ENCODE measurements at places on chromosomes 3 and 15.

GRCh38 chr15:73683777-73684580, at the start of gene CD276:
Gene CD276, plus strand, starts transcription at chr15:73684383. Its CDS starts 15,257 bp downstream, at chr15:73699640.
- no peak for DNase-seq

DNA sequence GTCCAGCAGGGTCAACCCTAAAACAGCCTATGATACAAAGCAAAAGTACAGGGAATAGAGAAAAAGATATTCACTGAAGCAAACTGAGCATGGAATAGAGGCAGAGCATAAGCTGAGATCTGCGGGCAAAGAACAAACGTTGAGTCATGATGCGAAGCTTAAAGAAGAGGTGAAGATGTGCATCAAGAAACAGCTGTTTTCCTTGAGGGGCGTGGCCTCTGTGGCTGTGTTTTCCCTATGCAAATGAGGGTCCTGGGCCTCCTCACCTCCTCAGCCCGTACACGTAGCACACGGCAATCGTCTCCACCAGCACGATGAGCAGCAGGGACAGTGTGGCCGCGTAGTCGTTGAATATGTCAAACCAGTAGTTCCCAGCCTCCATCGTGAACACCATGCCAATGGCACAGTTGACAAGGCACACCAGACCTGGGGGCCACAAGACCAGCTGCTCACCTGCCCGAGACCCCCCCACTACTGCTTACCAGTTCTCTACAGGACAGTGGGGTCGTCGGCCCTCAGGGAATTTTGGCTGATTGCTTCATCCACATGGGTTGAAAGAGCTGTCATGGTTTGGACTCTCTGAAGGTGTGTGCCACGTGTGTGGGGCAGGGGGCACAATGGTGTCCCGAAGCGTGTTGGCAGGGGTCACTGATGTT, 33.6 kb downstream of the SLC6A20 start:
- no peak for DNase-seq

DNA sequence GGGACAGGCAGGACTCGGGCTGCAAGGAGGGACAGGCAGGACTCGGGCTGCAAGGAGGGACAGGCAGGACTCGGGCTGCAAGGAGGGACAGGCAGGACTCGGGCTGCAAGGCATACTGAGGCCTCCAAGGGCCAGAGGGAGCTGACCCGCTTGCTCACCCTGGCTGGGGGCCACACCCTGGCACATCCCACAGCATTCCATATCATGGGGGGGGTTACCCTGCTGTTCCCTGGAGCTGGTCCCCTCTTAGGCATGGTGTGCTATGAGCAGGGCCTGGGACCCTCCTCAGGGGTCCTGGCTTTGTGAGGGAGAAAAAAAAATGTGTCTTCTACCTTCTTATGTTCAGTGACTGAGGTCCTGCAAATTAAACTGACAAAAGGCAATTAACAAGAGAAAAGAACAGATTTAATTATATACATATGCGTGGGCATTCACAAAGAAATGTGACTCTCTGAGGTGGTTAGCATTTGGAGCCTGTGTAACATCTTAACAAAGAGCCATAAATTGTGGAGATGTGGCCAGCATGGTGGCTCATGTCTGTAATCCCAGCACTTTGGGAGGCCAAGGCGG, 97.6 kb upstream of the ALDH1A3 start:
- DNase-seq, result no peak

- DNase-seq, result no peak
Measured at GRCh38 chr15:70081612-70082011, 16.1 kb downstream of the TLE3 start.

- no peak for DNase-seq
Measured at GRCh38 chr3:145182196-145182911, 978.6 kb downstream of the PLOD2 start.

- DNase-seq, result no peak
Measured at GRCh38 chr15:25775317-25775912, 87.7 kb downstream of the ATP10A start.

DNA sequence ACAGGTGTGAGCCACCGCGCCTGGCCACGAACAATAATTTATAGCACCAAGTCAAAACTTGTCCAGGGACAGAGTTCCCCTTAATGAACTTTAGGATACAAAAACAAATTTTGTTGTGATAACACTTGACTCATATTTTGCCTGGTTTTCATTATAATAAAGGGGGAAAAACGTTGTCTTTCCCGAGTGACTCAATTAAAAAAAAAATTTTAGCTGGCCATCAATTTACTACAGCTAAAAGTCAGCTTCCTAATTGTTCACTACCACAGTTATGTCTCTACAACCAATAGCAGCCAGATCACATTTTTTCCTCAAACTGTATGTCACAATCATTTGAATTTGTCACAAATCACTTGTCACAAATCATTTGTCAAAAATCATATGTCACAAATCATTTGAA, 116.0 kb downstream of the P3H2 start:
- DNase-seq, result no peak

- no peak for DNase-seq
Measured at GRCh38 chr3:134239538-134239937, 11.1 kb downstream of the RYK start.

DNA sequence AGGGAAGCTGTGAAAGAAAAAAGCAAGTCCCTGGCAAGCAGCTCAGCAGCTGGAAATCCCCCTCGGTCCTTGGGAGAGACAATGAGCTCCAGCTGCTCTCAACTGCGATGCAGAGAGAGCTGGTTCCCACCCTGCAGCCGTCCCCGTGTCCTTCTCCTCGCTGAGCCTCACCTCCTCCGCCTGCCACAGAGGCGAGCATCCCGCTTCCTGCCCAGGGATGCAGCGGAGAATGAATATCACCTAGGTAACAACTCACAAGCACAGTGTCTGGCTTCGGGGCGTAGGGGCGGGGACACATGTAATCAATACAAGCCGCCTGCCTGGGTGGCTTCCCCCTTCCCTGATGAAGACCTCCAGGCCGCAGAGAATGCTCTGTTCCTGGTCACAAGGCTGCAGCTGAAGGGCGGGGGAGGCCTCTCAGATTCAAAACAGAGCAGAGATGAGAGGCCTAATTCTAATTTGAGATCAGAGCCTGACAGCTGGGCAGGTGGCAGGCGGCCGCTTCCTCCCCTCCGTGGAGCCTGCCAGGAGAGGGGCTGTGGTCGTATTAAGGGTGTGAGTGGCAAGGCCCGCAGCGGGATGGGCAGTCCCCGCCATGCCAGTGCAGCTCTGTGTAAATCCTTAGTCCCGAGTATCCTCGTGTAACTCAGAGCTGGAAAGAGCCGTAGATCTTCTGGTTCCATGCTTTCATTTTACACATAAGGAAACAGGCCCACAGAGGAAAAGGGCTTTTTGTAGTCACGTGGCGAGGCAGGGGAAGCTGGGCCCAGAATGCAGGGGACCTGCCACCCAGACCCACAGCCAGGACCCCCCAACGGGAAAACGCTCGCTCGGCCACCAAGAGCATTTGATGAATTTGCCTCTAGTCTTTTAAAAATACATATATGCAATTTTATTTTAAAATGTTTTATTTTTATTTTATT, 24.3 kb downstream of the ZDHHC19 start:
- no peak for DNase-seq

DNA sequence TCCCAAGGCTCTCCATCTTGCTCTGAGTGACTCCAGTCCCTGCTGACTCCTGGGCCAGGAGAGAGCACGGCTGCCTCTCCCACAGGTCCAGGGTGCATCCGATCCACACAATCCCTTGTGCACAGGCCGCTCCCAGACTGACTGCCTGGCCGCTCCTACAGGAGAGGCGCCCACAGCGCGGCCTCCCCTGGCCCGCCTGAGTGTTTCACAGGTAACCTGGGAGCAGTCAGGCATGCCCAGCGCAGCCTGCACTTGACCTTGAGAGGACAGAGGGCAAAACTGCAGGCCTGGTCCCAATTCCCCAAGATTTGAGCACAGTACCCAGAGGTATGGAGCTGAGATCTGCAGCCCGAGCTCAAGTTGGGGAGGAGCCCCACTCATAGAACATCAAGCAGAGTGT, 490.2 kb downstream of the CNTN6 start:
- DNase-seq, result no peak

- no peak for DNase-seq
Measured at GRCh38 chr3:157065201-157065600, 94.7 kb downstream of the CCNL1 start.

DNA sequence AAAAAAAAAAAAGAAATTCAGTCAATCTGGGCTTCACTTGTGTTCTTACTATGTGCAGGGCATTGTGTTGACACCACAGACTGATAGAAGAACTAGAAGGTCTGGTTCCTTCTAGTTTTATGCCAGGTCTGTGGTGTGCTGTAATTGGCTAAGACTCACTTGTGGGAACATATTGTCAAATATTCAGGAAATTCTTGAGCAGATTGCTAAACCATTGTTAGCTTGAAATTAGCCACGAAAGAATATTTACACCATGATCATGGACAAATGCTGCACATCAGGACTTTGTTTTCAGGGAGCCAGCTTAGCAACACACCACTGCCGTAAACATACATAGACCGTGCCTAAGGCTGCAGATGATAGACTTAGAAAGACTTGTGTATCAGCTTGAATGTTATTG, 74.6 kb downstream of the GTPBP8 start:
- DNase-seq, result no peak

GRCh38 chr3:36540888-36541518, 160.7 kb downstream of the STAC start:
- DNase-seq, result peak; percentile 64

- DNase-seq, result no peak
Measured at GRCh38 chr15:53110999-53111398, 320.9 kb upstream of the ONECUT1 start.

GRCh38 chr3:6079561-6080179, 781.2 kb upstream of the GRM7 start:
- no peak for DNase-seq

DNA sequence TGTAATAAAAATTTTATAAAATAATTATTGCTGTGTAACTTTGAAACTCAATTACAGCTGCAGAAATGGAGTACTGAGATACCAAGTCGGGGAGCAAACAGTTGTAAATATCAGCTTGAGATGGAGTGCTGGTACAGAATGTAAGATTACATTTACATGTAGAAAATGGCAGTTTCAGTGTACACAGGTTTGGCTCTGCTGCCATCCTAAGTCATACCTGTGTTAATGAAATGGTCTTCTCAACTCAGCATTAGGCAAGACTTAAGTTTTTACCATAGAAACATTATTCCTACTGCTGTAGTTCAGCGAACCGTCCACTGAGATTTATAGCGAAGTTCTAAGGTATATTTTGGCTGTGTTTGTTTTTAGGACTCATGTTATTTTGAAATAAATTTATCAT, 110.1 kb upstream of the TBL1XR1 start:
- DNase-seq, result no peak

DNA sequence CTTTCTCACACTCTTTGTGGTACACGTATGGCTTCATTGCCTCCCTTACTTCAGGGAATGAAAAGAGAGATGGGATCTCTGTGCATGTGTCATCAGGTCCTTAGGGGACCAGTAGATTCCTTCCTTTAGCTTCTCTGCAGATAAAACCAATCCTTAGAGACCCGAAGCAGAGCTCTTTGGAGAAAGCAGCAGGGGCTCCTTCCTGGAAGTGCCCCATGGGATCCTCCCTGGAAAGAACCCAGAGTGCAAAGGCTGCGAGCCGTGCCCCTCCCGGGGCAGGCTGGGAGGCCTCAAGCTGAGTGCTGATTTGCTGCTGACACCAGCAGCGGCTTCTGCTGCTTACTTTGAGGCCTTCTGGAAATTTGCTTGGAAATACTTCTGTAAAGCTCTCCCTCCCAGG, 328.6 kb upstream of the RGMA start:
- no peak for DNase-seq

DNA sequence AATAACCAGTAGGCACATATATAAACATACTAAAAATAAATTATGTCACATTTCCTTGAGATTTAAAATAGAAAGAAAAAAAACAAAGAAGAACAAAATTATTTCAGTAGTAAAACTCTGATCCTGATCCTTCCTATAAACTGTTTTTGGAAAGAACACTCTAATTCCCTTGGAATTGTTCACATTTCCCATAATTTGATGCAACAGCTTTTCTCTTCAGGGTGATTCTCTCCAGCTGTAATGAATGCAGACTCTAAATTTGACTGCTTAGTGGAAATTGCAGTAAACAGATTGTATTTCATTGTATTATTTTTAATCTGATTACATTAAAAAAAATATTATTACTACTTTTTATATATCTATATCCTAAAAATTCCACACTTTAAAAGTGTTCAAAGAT, 70.2 kb upstream of the ABI3BP start:
- no peak for DNase-seq

DNA sequence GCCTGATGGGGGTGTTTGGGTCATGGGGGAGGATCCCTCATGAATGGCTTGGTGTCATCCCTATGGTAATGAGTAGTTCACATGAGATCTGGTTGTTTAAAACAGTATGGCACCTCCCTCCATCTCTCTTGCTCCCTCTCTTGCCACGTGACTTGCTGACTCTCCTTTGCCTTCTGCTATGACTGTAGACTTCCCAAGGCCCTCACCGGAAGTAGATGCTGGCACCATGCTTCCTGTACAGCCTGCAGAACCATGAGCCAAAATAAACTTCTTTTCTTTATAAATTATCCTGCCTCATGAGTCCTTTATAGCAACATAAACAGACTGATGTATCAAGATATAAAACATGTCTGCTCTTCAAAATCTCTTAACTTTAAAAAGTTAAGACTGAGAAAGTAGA, 96.1 kb downstream of the TFDP2 start:
- DNase-seq, result no peak

- no peak for DNase-seq
Measured at GRCh38 chr3:197504641-197505121, 51.1 kb downstream of the BDH1 start.

GRCh38 chr3:177563243-177563780, 366.0 kb upstream of the TBL1XR1 start:
- DNase-seq, result no peak

DNA sequence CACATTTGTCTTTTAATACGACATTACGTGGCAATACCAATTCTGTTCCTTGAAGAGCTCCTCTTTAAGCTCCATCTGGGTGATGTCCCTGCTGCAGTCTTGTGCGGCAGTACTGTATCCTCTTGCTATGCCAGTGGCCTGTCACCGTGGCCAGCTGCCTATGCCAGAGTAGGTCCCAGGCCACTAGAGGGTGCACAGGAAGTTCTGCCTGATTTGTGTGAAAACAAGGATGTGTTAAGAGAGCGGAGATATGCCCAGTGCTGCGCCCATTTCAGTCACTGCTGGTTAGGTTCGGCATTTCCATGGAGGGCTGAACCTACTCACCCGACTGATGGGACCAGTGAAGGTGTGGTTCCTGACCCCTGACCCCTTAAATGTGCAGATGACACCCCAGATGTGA, 25.2 kb downstream of the NIPA1 start:
- DNase-seq, result no peak

DNA sequence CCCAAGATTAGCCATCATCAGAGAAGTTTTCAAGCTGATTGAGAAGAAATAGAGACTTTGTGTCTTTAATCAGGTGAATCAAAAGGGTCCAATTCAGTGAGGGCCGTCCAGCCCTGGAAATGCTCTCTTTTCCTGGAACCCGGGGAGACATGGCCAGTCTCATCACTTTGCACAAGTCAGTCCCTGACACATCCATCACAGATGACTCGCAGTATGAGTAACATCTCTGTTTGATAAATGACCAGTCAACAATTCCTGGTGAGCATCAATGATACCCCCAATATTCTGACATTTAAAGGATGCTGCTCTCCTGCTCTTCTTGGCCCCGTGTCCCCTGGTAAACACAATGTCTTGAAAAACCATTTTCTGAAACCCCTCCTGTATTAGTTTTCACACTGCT, 26.7 kb downstream of the C3orf20 start:
- DNase-seq, result no peak
